ENCODE measurements at places on chromosomes 6 and 20.

- peak; percentile 86 for DNase-seq
Measured at GRCh38 chr6:73739096-73739495, 43.1 kb downstream of the CD109 start.

GRCh38 chr6:134028438-134028837 lies 24.0 kb downstream of the SLC2A12 start:
- DNase-seq = no peak

DNA sequence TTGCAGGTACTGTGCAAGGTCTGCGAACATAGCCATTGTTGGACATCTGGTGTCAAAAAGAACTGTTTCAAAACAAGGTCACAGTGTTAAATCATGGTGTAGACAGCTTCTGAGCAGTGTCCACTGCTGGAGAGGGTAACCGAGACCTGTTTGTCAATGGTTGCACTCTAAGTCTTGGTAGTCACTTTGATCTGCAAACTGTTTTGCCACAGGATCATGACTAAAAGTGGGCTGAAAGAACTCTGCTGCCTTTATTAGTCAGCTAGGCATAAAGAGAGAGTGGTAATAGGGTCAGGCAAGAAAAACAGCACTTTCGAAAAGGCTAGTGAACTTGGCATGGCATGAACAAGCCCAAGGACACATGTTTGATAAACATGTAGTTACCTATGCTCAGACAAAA lies 552.3 kb upstream of the CITED2 start:
- DNase-seq = no peak

- no peak for DNase-seq
Measured at GRCh38 chr20:40494248-40494647, 194.8 kb downstream of the MAFB start.

- DNase-seq = peak; percentile 25
Measured at GRCh38 chr6:132070356-132070755, 119.2 kb upstream of the CCN2 start.

DNA sequence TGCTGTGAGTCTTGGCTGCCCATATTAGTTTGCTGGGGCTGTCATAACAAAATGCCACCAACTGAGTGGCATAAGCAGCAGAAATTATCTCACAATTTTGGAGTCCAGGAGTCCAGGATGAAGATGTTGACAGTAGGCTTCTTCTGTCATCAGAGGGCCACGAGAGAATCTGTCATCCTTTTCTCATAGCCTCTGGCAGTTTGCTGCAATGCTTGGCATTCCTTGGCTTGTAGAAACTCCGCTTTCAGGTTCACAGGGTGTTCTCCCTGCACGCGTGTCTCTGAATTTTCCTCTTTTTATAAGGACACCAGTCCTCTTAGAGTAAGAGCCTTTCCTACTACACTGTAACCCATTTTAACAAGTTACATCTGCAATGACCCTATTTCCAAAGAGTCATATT lies 838.4 kb downstream of the TFAP2A start:
- DNase-seq = no peak

- peak; percentile 80 for DNase-seq
Measured at GRCh38 chr20:18224968-18225568, 63.3 kb upstream of the ZNF133 start.

DNA sequence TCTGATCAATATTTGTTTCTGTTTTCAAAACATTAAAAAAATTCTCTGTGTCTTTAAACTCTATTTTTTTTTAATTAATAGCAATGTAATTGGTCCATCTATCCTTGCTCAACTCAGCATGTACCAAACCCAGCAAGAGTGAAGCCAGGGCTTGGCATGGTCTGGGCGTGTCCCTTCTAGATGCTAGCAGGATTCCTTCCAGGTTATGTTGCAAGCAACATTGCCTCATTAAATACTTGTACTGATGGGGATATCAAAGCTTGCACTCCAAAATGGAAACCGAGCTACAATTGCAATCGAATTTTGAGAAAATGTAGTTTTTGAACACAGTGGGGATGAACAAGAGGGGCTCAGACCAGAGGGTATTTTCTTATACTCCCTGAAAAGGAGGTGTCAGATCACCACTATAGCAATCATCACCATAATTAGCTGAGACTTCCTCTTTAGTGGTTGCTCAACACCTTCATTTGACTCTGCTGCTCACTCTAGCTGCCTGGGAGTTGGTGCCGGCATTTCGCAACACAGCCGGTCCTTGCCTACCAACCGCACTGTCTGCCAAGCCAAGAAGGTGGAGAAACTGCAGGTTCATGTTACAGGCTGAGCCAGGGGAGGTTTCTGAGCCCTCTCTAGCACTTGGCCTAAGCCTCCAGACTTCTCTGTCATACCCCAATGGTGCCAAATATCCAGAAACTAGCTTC lies 67.8 kb upstream of the RALGAPA2 start:
- no peak for DNase-seq

DNA sequence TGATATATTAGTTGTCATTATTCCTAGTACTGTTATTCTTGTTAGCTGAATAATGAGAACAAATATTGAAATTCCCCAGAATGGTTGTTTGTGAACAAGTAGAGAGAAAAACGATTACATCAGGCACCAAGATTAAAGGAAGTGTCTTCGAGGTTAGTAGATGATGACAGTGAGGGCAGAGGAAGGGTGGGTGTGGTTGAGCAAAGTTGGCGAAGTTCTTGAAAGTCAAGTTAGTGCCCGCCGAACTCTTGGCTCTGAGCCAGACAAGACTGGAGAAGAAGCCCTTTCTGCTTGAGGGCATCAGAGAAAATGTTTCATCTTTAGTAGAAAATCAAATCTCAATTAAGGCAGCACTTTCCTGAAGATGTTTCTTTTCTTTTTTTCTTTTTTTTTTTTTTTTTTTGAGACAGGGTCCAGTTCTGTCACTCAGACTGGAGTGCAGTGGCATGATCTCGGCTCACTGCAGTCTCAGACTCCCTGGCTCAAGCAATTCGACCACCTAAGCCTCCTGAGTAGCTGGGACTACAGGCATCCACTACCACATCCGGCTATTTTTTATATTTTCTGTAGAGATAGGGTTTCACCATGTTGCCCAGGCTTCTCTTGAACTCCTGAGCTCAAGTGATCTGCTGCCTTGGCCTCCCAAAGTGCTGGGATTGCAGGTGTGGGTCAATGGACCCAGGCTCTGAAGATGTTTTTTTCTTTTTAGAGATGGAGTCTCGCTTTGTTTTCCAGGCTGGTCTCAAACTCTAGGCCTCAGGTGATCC lies 77.1 kb downstream of the SGK1 start:
- no peak for DNase-seq

DNA sequence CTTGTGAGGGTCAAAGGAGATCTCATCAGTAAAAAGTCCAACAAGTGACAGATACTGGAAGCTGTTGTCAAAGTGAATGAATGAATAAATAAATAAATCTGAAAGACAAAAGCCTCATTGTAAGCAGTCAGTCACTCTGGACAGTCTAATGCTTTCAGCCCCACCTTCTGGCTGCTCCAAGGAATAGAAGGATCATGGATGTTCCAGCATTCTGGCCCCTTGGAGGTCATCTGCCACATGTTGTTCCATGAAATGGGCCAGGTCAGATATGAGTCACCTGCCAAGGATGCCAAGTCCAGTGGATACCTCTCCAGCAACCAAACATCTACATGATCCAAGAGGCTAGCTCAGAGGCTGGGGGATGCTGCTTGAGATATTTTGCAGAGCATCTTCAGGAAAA lies 185.6 kb downstream of the BMP7 start:
- DNase-seq = no peak

GRCh38 chr20:48728042-48728825 lies 99.6 kb downstream of the PREX1 start:
- DNase-seq = no peak

- DNase-seq = peak; percentile 16
Measured at GRCh38 chr6:30066082-30066481, 916 bp upstream of the PPP1R11 start.

DNA sequence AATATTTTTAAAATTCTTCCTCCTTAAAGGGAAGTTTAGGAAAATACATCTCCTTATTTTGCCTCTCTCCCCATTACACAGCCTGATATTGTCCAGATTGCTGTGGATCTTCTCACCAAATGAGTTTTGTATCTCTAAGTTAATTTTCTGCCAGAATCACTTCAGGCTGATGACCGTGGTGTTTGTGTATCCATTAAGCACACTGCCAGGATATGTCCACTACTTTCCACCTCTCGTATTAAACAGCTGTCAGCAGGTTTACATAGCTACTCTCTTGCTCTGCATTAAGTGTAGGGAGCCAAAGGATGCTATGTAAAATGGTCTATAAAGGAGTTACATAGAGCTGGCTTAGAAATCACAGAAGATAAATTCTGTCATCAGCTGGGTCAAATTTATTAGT lies 201.1 kb downstream of the ZFAND3 start:
- DNase-seq = no peak

DNA sequence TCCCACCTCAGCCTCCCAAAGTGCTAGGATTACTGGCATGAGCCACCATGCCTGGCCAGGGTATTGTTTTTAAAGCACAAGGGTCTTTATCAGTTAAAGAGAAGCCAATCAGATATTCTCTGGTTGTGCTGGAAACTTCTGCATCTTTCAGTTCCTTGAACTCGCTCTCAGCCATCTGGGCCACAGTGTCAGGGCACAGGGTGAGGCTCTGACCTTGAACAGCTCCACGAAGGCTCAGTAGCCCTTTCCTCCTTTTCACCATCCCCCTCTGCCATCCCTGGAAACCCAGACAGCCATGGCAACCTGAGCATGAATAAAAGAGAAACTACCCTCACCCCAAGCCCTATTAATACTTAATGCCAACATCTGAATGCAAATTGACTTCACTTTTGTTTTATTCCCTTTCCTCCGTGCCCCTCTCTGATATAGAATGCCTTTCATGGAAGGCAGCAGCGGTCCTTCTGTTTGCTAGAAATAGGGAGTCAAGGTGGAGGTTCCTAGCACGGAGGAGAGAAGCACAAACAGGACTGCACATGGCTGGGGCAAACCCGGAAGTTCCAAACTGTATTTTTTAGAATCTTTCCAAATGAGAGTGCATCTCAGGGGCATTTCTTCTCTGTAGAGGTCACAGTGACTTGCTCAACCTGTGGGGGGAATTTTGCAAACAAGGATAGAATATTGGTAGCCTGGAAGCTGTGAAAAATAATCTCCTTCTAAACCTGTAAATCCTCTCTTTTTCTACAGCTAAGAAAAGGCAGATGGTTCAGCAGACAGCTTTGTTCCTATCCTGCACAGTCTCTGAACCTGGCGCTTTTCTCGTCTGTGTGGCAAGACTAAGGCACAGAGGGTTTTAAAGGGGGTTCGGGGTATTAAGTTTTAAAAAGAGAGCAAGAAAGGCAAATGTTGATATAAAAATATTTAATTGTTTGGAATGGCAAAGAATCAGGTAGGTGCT lies 176.4 kb upstream of the RREB1 start:
- DNase-seq = no peak

- no peak for DNase-seq
Measured at GRCh38 chr6:148758492-148758891, 11.7 kb downstream of the UST start.

DNA sequence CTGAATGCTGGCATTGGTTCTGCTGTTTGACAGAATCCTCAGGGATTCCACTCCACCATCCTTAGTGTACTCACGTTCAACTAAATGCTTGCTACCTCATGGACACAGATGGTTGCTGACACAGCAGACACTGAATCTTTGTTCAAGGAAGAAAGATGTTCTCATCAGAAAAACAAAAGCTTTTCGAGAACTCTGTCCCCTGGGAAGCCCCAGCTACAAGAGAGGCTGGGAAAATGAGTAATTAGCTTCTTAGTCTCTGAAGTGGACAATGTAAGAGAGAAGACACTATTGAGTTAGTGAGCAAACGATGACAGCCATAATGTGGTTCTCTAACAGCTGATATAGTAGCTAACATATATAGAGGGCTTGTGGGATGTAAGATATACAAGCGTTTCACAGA lies 30.9 kb upstream of the ENPP5 start:
- no peak for DNase-seq

DNA sequence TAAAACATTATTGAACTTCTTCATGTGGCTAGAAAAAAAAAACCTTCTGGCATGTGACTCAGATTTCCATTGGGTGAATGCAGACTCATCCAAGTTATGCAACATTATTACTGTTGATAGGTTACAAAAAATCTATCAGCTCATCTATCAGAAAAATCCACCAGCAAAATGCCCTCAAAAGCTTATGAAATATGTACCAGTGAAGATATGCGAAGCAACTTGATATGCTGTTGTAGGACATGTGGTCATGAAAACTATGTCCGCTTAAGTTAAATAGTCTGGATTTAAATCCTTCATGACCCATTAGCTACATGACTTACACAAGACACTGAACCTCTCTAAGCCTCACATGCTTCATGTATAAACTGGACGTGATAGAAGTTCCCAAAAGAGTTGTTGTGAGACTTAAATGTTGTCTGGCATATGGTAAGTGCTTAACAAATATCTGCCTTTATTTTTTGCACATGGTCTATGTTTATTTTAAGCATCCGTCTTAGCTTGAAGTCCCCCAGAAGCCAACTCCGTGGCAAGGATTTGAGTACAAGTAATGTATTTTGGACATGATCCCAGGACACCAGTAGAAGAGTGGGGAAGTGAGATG lies 12.5 kb upstream of the BFSP1 start:
- DNase-seq = no peak

GRCh38 chr20:19491241-19491640 lies 266.8 kb upstream of the RIN2 start:
- no peak for DNase-seq

DNA sequence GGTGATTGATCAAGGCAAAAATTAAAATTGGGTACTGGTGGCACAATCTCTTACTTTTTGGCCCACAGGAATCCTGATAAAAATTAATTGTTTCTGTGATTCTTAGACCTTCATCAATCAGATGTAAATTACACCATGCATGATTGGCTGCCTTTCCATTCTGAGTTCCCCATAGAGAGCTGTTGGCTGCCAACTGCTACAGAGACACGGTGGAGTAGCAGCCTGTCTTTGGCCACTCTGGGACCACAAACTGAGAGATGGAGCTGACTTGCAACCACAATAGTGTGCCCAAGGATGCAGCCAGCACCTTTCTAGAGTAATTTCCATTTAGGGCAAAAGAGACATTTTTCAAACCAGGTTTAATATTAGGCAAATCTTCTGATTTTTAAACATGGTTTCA lies 274.3 kb upstream of the MMS22L start:
- no peak for DNase-seq

DNA sequence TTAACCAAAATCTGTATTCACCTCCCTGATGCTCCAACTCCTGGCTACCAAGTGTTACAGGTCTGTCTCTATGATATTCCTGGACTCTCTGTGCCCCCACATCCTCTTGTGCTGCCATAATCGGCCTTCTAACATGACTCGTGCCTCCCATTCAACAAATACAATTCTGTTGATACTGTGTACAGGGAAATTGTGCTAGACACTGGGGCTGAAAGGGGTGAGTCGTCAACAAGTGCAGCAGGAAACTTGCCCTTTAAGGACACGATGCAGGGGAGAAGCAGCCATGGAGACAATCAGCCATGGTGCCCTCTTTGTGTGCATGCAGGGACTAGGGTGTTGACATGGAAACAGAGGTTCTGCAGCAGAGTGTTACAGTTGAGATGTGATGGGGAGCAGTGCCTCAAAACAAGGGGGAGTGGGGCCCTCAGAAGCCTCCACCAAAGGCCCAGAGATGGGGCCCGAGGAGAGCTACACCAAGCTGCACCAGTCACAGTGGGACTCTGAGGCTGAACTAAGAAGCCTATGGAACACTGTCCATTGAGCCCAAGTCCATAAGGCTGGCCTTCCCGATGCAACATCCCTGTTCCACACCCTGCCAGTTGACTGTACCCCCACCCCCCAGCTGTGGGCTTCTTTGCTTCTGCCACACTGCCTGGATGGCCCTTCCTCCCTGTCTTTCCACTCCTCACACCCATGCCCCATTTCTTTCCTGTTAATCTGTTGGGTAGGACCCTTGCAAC lies 3.1 kb downstream of the PCED1A start:
- DNase-seq = no peak

GRCh38 chr6:33856655-33857054 lies 52.9 kb upstream of the MLN start:
- DNase-seq = no peak

GRCh38 chr6:107679457-107679856 lies 144.7 kb downstream of the SCML4 start:
- no peak for DNase-seq
